Activated CD4-positive, CD25-positive, alpha-beta regulatory T cell treated with anti-CD3 and anti-CD28 coated beads, Interleukin-2, amount 50 U/mL, for 24 hours (primary cell): ENCODE measurements at places on chromosomes 7 and 10.
A peak's percentile ranks its signal among the peaks of the same experiment; 100 is the strongest.

- peak; percentile 30 for ATAC-seq
Observed at GRCh38 chr10:110885932-110886674, 14.4 kb downstream of the PDCD4 start.

- no peak for ATAC-seq
Observed at GRCh38 chr10:123666318-123667236, at the start of gene GPR26. TSS of gene GPR26 (plus strand) at chr10:123666355. CDS start at chr10:123666408, 53 bp downstream.

GRCh38 chr10:74891053-74891452 is 64.7 kb downstream of the KAT6B start:
- no peak for ATAC-seq

GRCh38 chr10:70381471-70382421 is 679 bp downstream of the LRRC20 start:
- ATAC-seq = peak; percentile 27

- ATAC-seq = no peak
Observed at GRCh38 chr7:97847791-97848190, 24.4 kb downstream of the ASNS start.

- no peak for ATAC-seq
Observed at GRCh38 chr10:133100186-133100585, 12.5 kb downstream of the ADGRA1 start.

DNA sequence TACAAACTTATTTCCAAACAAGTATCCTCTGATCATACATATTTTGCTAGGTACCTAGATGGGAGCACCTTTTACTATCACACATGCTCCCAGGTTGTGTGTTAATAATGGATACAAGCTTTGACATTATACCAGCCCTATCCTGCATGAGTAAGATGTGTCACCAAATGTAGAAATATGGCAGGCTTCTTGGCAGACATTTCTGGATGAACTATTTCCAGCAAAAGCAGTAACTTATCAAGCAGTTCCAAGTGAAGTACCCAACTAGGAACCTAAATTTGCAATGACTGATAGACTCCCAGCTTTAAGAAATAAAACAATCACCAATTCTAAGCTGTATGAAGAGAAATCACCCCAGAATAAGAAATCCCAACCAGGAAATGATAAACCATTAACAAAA is 103.7 kb upstream of the TMEM72 start:
- ATAC-seq = no peak

- ATAC-seq = no peak
Observed at GRCh38 chr10:101489355-101489754, 98.7 kb downstream of the POLL start.

GRCh38 chr7:18835001-18835690 is 282.3 kb downstream of the TWIST1 start:
- ATAC-seq = no peak

DNA sequence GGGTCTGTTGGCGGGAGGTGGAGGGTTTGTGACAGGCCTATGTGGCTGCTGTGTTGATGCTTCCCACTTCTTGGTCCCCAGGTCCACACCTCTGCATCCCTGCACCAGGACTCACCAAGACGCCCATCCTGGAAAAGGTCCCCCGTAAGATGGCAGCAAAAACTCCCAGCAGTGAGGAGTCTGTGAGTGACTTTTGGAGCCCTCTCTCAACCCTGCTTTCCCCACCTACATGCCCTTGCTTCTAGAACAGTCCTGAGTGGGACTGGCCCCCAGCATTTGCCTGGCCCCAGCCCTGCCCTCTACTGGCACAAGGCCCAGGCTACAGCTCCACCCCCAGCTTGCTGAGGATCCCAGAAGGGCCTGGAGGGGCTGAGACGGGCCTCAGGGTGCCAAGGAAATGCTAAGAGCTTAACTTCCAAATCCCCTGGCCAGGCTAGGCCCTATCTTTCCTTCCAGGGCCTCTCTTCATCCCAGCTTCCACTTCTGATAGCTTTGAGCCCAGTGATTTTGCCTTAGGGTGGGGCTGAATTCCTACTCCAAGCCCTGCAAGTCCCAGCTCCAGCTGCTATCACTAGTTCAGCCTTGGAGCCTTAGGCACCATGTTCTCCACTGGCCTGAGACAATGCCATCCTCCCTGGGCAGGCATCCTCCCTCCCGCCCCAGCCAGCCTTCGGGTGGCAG is 2.7 kb downstream of the CHAT start:
- no peak for ATAC-seq

- ATAC-seq = no peak
Observed at GRCh38 chr10:76563286-76563685, 1074.3 kb downstream of the KCNMA1 start.

- ATAC-seq = no peak
Observed at GRCh38 chr7:101686030-101686429, 56.9 kb upstream of the MYL10 start.

GRCh38 chr7:29723599-29723998 is 82.7 kb upstream of the WIPF3 start:
- ATAC-seq = no peak

GRCh38 chr7:157635669-157636068 is 298.9 kb downstream of the DNAJB6 start:
- ATAC-seq = no peak

- ATAC-seq = no peak
Observed at GRCh38 chr7:117384688-117385362, 42.5 kb downstream of the ASZ1 start.

GRCh38 chr7:100888988-100889750 is at the start of gene UFSP1:
TSS of gene UFSP1 (minus strand) at chr7:100889715. CDS start at chr7:100889271, 444 bp downstream.
- ATAC-seq = peak; percentile 42

- ATAC-seq = no peak
Observed at GRCh38 chr10:31296754-31297153, 22.3 kb upstream of the ZEB1 start.

- ATAC-seq = no peak
Observed at GRCh38 chr10:131727560-131727959, 173.2 kb upstream of the PPP2R2D start.

- ATAC-seq = no peak
Observed at GRCh38 chr10:61609701-61610100, 53.0 kb upstream of the CABCOCO1 start.

DNA sequence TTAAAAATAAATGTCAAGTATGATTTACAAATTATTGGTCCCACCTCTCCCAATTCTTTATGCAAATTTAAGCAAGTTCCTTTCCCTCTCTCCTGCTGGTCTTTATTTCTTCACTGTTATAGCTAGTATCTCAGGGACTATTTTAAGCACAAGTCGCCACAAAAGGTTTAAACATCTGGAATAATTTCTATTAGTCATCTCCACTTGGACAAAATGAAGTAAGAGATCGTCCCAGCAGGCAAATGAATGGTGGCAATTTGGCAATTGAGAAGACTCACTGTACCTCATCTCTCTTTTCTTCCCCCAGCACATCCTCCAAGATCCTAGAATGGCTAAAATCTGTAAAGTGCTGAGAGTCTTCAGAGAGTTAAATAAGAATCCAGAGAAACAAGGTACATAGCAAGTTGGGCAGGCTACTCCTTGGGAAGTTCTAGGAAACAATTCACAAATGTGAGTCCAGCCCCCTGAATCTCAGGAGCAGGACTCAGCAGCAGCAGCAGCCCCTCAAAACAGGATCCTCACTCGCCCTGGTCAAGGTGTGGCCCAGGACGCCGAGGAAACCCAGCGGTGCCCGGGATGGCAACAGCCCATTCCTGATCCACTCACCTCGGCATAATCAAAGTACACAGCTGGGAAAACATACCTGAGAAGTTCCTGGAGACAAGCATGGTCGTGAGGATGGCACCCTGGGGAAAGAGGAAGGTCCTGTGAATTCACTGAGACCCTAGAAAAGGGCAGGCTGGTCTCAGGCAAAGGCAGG is 30.3 kb upstream of the NDST2 start:
- no peak for ATAC-seq

GRCh38 chr10:3292636-3293035 is 120.1 kb upstream of the PITRM1 start:
- ATAC-seq = no peak

GRCh38 chr10:78476844-78477243 is 443.2 kb downstream of the RPS24 start:
- no peak for ATAC-seq

DNA sequence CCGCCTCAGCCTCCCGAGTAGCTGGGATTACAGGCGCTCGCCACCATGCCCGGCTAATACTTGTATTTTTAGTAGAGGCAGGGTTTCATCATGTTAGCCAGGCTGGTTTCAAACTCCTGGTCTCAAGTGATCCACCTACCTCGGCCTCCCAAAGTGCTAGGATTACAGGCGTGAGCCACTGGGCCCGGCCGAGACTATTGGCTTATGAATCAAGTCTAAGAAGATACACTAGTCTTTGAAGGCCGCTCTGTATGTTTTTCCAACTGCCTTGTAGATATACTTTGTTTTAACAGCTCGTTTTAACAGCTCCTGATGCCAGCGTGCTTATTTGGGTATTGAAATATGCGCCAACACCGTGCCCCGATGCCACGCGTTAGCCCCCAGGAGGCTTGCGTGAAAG is 136.4 kb upstream of the SH2B2 start:
- ATAC-seq = no peak

- no peak for ATAC-seq
Observed at GRCh38 chr7:38000272-38000671, 79.8 kb downstream of the EPDR1 start.

DNA sequence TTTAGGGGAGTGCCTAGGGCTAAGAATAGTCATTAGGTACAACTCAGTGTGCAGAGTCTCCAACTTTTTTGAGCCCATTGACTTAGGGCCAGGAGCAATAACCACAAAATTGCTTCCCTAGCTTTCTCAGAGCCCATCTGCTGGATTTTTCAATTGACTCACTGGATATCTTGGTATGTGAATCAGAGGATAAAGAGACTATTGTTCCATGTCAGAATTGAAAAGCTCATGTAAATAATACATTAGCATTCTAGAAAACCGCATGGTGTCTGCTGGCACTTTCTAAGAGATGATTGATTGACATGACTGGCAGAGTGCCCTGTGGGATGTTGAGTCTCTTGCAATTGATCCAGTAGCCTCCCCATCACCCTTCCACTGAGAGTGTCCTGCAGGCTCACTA is 246.2 kb downstream of the CCDC7 start:
- ATAC-seq = no peak

DNA sequence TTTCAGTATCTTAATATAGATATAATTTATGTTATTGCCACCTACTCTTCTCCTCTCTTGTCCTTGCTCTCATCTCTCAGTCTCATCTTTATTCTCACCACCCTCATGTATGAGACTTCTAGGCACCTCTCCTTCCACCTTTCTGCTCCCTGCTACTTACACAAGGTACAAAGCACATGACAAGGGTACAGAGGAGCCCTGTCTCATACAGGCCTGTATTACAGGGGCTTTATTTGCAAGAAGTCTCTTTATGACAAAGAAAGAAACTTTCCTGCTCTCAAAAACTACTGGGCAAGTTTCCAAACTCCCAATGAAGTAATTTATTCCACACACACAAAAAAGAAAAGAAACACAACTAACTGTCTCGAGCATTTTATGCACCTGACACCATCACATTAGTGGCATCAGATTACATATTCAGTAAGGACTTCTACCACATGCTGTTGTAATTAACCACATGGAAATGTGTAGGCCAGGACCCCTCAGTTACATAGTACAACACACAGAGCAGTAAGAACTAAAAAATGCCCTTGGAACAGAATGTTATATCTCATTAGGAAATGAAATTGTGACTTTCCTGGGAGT is 253.1 kb downstream of the FZD1 start:
- no peak for ATAC-seq

GRCh38 chr7:90180011-90180585 is 25.8 kb downstream of the STEAP1 start:
- ATAC-seq = no peak

DNA sequence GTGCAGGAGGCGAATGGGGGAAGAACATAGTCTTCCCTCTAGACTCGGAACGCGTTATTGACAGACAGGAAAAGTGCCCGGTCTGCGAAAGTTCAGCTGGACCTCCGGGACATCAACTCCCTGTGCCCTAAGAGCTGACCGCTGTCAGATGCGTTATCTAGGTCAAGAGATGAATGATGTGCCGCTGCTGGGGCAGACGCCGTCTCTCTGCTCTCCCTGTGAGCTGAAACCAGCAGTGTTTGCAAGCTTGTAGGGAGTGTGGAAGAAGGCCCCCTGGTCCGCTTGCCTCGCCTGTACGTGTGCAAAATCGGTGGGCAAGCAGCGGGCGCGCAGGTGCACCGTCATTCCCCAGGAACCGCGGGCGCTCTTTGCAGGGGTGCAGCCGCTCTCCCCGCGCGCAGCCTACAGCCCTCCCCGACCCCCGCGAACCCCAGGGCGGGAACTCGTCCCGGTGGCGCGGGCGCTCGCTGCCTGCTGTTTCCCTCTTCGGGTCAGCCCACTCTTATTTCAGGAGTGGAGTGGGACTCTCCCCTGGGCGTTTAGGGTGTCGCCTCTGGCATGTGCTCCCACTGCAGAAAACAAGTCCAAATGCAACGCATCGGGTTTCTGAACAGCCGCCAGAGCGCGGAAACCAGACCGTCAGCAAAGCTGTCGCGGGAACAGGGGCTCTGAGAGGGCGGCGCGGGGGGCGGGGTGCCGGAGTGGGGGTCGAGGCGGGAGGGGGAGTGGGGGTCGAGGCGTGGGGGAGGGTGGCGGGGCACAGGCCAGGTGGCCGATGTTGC is 1.8 kb upstream of the PFKFB3 start:
- no peak for ATAC-seq

GRCh38 chr10:24177636-24178035 is 31.3 kb upstream of the KIAA1217 start:
- ATAC-seq = no peak

- ATAC-seq = no peak
Observed at GRCh38 chr7:21368317-21368716, 59.6 kb upstream of the SP4 start.

DNA sequence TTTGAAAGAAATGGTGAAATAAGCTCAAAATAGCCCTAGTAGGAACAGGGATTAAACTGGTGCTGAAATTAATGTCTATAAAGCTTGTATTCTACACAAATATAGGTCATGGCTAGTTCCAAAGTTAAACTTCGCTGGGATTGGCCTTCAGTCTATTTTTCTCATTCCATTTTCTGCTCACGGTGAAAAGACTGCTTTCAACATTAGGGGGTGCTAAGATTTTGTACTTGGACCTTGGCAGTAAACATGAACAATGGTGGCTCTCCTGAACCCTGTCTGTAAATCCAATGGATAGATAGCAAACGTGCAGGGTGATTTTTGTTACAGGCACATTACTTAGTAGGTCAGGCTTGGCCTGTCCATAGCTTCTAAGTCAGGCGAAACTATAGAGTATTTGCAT is 36.0 kb upstream of the RSU1 start:
- ATAC-seq = no peak

GRCh38 chr10:63376560-63377304 is 89.0 kb downstream of the JMJD1C start:
- ATAC-seq = no peak

DNA sequence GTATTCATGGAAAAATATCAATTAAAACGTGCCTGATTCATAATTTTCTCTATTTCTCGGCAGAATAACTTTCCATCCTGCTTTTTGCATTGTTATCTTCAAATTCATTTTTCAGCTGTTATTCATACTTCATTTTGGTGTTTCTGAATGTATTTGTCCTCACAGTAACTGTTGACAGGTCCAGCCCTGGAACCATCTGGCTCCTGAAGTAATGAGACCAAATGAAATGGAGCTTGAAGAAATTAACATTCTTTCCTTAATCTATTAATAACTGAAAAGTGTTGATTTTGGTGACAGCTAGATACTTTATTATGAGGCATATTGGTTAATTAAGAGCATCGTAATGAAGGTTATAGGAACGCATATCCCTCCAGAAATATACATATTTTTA is 257.0 kb upstream of the MINDY3 start:
- ATAC-seq = no peak

- ATAC-seq = no peak
Observed at GRCh38 chr10:104809288-104810090, 168.4 kb downstream of the SORCS3 start.
